ENCODE measurements at places on chromosomes 4 and X. TPM values are rescaled to one million over a fixed set of nuclear protein-coding genes. Genes with fewer than 3 reads are reported as not detected.

DNA sequence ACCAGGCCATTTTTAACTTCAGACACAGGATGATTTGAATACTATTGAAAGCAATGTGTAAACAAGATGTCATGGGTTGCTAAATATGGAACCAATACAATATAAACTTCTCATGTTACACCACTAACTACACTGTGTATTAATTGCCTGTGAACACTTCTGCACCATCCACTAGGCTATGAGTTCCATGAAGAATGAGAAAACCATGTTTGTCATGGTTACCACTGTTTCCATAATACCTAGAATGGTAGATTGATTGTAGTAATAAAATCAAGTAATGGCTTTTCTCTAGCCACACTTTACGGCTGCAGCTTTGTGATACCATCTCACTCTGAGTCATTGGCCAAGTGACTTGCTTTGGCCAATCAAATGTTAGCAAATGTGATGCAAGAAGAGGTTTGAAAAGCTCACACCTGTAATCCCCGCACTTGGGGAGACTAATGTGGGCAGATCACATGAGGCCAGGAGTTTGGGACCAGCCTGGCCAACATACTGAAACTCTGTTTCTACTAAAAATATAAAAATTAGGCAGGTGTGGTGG is 19.9 kb upstream of the CYBB start:
- ATAC-seq, result no peak

DNA sequence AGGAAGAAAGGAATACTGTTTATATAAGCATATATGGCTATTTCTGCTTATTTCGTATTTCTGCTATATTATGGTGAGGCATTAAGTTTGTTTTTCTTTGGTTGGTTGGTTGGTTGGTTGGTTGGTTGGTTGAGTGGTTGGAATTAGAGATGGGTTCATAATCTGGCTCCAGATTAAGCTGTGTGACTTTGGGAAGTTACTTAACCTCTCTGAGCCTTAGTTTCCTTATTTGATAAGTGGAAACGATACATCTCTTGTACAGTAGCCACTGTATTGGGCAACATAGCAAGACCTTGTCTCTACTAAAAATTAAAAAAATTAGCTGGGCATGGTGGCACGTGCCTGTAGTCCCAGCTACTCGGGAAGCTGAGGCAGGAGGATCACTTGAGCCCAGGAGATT is 46.1 kb upstream of the CEP135 start:
- ATAC-seq, result no peak

- no peak for ATAC-seq
Observed at GRCh38 chr4:22802876-22803275, 110.1 kb downstream of the GBA3 start.

DNA sequence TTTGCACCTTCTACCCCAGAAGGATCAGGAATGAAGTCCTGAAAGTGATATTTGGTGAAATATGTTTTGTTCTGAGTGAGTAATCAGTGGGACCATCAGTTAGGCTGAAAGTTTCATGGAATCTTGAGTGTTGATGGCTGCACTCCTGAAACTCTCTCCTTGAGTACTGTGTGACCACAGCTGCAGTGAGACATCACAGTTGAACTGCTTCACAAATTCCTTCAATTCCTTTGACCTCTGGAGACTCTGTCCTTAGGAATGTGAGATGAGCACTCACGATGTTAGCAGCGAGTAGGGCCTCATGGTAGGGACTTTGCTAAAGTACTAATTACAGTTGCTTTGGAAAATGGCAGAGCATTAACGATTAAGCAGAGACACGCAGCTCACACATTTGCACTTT is 142.9 kb upstream of the SLC4A4 start:
- ATAC-seq, result no peak

DNA sequence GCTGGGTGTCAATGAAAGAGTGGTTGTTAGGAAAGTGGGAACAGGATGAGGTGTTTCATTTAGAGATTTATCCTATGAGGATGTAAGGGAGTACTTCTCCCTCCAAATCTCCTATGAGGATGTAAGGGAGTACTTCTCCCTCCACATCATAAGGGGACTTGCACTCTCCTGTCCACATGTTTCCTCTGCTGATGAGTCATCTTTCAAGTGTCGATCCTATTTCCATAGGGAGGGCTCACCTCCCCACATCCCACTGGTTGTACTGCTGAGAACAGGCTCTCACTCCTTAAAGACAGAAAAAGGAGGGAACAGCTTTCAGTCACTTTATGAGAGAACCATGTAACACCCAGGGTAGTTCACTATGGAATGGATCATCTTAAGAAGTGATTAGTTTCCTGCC is 65.0 kb downstream of the INPP4B start:
- no peak for ATAC-seq

GRCh38 chr4:80265571-80266252 is 752 bp upstream of the FGF5 start:
- peak; percentile 15 for ATAC-seq

GRCh38 chr4:124334119-124334518 is 378.4 kb downstream of the ANKRD50 start:
- peak; percentile 36 for ATAC-seq

DNA sequence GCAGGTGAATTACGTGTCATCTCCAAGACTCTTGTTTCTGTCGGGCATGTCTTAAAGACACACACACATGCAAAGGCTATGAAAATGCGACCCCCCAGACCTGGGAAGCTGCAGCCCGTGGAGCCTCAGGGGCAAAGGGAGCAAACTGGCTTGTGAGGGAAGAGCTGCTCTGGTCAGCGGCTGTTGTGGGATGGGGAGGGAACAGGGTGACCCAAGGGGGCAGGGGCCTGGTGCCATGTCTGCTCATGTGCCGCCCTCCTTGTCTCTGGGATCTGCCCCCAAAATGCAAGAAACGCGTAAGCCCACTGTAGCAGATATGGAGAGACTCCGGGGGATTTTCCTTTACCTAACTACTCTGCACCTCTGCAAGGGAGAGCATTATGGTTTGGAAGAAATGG is 92.4 kb downstream of the PHKA2 start:
- ATAC-seq, result no peak

DNA sequence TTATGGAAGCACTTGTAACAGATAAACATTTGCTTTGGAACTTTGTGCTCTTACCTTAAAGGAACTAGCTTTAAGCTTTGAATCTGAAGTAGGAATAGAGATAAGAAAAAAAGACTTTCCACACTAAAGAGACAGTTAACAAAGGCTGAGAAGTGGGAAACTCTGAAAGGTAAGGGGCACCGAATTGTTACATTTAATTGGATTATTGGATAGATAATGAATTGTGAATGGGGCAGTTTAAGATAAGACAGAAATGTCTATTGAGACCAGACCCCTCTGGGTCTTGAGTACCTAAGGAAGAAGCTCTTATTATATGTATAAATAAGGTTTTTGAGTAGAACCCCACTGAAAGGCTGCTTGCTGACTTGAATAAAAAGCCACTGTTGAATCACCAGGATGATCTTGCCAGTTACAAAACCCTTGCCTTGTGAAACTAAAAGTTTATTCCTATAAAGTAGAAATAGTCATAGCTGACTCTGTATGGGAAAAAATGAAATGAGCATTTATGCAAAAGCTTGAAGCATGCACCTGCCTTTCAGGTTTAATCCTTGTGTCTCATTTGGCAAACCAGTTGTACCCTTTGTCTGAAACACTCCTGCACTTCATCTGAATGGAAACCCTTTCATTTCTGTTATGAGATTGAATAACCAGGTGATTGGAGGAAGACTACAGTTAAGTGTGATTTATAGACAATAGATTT is 423.2 kb downstream of the RPA4 start:
- ATAC-seq, result no peak

GRCh38 chrX:15908603-15909290 is 54.1 kb upstream of the AP1S2 start:
- ATAC-seq, result no peak

GRCh38 chr4:186264660-186265059 is 1.3 kb upstream of the F11 start:
- ATAC-seq, result no peak

- no peak for ATAC-seq
Observed at GRCh38 chr4:56408978-56409377, 21.7 kb upstream of the AASDH start.

GRCh38 chr4:99473131-99473530 is 37.7 kb upstream of the C4orf17 start:
- ATAC-seq, result no peak

DNA sequence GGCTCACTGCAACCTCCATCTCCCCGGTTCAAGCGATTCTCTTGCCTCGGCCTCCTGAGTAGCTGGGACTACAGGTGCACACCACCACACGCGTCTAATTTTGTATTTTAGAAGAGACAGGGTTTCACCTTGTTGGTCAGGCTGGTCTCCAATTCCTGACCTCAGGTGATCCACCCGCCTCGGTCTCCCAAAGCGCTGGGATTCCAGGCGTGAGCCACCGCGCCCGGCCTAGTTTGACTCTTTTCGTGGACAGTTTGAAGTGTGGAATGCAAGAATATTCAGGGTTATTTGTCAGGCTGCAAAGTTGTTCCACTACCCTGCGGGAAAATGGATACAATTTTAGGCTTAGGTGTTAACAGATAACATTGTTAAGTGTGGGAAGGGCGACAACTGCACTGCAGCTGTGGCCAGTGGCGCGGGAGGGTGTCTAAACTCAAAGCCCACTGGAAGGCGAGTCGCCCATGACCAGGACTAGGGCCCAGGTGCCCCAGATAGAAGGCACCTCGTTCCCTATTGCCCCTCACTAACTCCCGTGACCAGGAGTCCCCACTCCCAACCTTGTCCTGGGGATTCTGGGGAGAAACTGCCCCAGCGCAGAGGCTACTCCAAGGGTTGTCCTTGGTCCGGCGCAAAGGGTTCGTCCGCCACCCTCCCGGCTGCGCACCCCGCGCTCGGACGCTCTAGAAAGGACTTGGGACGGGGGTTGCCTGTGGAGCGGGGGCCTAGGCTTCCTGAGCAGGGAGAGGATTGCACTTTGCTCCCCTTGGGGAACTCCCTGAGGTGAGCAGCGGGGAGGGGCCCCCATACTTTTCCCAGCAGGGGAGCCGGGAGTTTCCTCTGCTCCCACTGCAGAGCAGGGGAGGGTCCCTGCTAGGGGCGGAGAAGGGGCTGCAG is 1.1 kb upstream of the CD99 start:
- ATAC-seq, result no peak

DNA sequence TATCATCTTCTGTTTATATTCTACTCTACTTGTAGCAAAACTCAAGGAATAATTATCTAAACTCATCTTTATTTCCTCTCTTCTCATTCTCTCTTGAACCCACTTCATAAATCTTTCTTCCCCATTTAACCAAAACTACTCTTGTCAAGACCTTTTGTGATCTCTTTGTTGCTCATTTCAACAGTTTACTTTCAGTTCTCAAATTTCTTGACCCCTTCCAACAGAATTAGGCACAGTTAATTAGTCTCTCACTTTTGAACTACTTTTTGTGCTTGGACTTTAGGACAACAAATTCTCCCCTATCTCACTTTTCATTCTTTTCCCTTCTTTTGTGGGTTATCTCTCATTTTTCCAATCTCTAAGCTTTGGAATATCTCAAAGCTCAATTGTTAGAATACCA is 27.4 kb upstream of the CAMK2D start:
- ATAC-seq, result no peak

GRCh38 chrX:16870862-16871815 is 977 bp upstream of the RBBP7 start:
- no peak for ATAC-seq

DNA sequence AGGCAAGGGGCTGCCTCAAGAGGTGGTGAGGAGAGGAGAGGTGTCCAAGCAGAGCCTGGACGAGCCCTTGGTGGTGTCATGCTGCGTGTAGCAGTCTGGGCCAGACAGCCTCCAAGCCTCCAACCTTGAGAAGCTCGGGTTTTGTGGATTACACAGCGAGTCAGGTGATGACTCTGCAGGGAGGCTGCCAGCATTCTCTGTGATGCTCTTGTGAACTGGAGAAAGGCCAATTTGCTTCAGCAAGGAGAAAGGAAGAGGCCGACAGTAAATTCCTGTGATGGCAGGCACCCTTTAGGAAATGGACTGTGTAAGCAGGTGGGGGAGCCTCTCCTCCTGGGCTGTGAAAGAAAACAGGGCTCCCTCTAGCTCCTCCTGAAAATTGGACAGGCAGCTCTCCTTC is 36.0 kb upstream of the CD99L2 start:
- ATAC-seq, result peak; percentile 34

DNA sequence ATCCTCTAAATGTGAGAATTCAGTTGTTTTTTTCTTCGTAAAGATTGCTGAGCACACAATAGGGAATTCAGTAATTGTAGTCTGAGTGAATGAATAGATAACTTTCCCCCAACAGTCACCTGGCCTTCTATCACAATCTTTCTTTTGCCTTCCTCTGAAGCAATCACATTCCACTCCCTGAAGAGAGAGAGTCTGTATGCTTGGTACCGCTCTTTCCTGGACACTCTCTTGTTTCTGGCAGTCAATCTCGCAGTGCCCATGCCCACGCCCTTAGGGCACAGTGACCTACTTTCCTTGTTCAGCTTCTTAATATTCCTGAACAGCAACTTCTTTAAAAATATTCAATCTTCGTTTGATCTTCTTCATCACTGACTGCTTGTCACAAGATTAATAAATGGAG is 255.9 kb downstream of the ADAMTS3 start:
- ATAC-seq, result no peak

- ATAC-seq, result no peak
Observed at GRCh38 chr4:137960371-137961050, 281.6 kb downstream of the SLC7A11 start.

DNA sequence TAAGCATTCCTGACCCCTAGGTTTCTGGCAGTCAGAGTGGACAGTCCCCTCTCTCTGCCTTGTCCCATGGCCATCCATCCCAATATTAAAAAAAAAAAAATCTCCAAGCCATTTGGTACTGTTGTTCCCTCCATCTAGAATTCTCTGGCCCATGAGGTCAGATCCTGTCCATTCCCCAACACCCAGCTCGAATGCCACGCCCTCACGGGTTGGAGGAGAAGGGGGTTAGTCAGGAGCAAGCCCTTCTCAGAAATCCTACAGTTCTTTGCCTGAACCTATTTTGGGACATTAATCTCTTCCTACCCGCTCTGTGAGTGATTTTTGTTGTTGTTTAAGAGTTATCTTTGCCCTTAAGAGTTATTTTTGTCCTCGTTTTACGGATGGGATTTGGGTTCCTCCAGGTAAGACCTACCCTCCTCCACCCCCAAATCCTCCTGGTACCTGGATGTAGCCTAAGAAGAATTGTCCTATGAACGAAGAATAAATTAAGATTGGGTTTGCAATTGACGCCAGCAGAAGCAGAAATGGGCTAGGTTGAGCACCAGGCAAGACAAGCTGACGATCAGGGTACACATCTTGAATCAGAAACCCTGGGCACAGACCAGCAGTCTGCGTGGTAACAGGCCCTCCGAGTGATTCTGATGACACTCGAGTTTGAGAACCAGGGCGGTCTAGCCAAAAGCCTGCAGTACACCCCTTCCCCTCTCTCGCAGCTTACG is 977 bp downstream of the RNF175 start:
- no peak for ATAC-seq

The ATP8A1 gene
- total RNA-seq, result 6.2 TPM

The PABPC4L gene
- total RNA-seq, result 1.4 TPM

The RBM46 gene
- total RNA-seq, result 0.08 TPM

The TMSB15C gene
- 1.9 TPM for total RNA-seq

The IL13RA2 gene
- not detected for total RNA-seq

The UGT2B15 gene
- not detected for total RNA-seq

The MAP3K15 gene
- total RNA-seq, result not detected

The ELK1 gene
- total RNA-seq, result 26.5 TPM

The OFD1 gene
- 26.6 TPM for total RNA-seq

The FAM241A gene
- 4.8 TPM for total RNA-seq

The STK32B gene
- 2.8 TPM for total RNA-seq

The PFKFB1 gene
- total RNA-seq, result not detected

The CXXC4 gene
- total RNA-seq, result 2.4 TPM

The STARD8 gene
- total RNA-seq, result 8.9 TPM

The LRIT3 gene
- total RNA-seq, result not detected
